K562 (cell line): ENCODE measurements at places on chromosomes 2 and 18.

DNA sequence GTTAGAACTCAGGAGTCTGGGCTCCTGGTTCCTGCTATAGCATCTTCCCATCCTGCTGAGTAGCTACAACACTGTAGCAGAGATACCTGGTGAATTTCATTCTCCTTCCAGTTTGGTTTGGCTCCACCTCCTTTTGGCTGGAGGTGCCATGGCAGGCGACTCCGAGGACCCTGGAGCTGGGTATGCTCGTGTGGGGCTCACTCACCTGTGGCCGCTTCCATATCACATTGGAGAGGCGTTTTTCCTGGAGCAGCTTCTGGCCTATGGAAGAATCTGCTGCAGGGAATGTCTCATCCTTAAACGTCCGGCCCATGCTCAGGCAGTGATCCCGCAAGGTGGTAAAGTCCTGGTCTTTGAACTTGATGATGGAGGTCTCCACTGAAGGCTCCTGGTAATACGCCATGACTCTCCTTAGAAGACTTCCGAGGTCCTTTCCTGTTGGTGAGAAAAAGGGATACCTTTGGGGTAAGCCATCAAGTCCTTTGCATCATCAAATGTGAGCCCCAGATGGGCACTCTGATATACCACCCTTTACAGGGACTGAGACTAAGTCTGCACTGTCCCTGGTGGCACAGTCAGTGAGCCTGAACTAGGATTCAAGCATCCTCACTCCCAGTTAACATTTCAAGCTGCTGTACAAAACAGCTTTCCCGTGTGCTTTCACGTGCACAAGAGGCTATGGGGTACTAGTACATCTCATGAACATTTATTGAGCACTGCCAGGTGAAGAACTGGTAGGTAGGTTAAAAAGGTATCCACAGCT, 20.1 kb downstream of the CAPN13 start:
- DNase-seq: no peak
- H3K4me3 ChIP-seq: no peak overlapping the region
- H3K27ac ChIP-seq: no peak overlapping the region
- no peaks in the 10 kb centered on the region for H3K36me3 ChIP-seq
- H3K27me3 ChIP-seq: no peaks in the 10 kb centered on the region

GRCh38 chr2:127606625-127607398, 39.1 kb upstream of the GPR17 start:
- H3K4me1 ChIP-seq: peaks cover 11% of the 10 kb centered on the region
- no peak overlapping the region for H3K4me3 ChIP-seq
- no peaks in the 10 kb centered on the region; the same call in 2 of the 3 replicates for H3K36me3 ChIP-seq
- peaks cover 50% of the 10 kb centered on the region; the same call in 2 of the 3 replicates for H3K27me3 ChIP-seq
- no peak overlapping the region for H3K27ac ChIP-seq

GRCh38 chr18:23283916-23284430, 148.7 kb downstream of the CABLES1 start:
- H3K27me3 ChIP-seq: no peaks in the 10 kb centered on the region
- H3K27ac ChIP-seq: no peak overlapping the region
- H3K4me1 ChIP-seq: peaks cover 5% of the 10 kb centered on the region
- no peak for DNase-seq

DNA sequence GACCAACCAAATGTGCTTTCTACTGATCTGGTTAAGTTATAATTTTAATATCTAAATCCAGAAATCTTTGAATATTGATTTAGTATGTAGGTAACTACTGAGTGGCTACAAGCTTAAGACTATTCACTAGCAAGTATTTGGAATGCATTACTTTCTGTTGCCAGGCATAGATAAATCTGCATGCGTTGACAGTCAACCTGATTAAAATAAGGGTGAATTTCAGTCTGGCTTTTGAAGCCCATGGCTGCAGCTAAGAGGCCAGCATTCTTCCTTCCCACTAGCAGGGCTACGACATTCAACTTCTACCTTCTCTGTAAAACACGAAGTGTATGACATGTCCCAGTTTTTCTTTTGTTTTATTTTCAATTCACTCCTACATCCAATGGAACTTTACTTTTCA, 340.6 kb downstream of the EPHA4 start:
- H3K36me3 ChIP-seq: no peaks in the 10 kb centered on the region
- no peak for DNase-seq
- no peak overlapping the region for H3K27ac ChIP-seq
- no peaks in the 10 kb centered on the region for H3K27me3 ChIP-seq
- H3K4me3 ChIP-seq: no peak overlapping the region

DNA sequence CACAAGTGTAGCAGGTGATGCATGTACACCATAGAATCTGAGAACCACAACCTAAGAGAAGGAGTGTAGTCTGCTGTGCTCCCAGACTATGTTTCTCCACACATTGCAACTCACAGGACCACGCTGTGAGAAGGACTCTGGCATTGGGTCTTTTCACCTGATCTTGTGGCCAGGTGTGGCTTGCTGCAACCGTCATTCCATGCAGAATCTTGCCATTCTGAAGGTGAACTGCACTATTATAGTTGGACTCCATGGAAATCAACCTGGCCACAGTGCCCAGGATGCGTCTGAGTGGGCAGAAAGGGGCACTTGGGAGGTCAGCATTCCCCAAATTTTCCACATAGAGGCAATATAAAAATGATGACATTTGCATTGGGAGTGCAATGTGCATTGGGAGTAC, 122.2 kb downstream of the CAPN13 start:
- peaks cover 11% of the 10 kb centered on the region; the same call in 2 of the 3 replicates for H3K27me3 ChIP-seq
- no peak overlapping the region for H3K4me3 ChIP-seq
- no peak for DNase-seq
- no peaks in the 10 kb centered on the region for H3K4me1 ChIP-seq
- H3K36me3 ChIP-seq: no peaks in the 10 kb centered on the region

DNA sequence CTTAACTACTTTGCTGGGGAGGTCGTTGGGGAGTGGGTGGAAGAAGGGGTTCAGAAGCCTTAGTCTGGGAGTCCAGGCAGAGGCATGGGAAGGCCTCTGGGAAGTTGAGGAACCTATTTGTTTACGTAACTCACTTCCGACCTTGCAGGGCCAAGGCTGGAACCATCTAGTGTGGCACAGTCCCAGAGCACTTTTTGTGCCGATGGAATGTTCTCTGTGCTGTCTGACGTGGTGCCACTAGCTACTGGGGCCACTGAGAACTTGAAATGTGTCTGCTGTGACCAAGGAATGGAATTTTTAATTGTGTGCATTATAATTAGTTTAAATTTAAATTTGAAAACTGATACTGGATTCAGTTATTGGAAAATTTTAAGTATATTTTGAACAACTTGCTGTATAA, 139.7 kb downstream of the FAM161A start:
- peaks cover 53% of the 10 kb centered on the region for H3K27me3 ChIP-seq
- no peak overlapping the region for H3K27ac ChIP-seq

- DNase-seq: no peak
- H3K4me1 ChIP-seq: no peaks in the 10 kb centered on the region
- H3K36me3 ChIP-seq: no peaks in the 10 kb centered on the region
- H3K4me3 ChIP-seq: no peak overlapping the region
- H3K27me3 ChIP-seq: peaks cover 20% of the 10 kb centered on the region
These were observed 4.3 kb upstream of the SNTG2 start for GRCh38 chr2:946073-946948.

DNA sequence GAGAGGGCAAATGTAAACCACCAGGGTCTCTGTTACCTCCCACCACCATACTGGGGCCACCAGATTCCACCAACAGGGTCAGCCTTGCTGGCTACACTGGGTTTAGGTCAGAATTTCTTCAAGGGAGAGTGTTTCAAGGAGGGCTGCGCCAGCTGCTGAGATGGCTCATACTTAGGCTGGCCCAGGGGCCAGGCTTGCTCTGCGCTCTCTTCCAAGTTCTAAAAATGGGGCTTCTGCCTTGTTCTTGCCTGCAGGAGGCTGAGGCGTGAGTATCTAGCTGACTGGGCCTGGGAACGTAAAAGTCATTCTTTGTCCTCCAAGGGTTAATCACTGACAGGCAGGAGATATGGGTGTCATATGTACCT, 28.1 kb downstream of the MRPL33 start:
- no peak for DNase-seq
- no peak overlapping the region for H3K27ac ChIP-seq
- no peaks in the 10 kb centered on the region for H3K36me3 ChIP-seq
- H3K27me3 ChIP-seq: peaks cover 21% of the 10 kb centered on the region
- H3K4me3 ChIP-seq: no peak overlapping the region

- no peak for DNase-seq
- no peak overlapping the region for H3K27ac ChIP-seq
- no peak overlapping the region for H3K4me3 ChIP-seq
- H3K27me3 ChIP-seq: no peaks in the 10 kb centered on the region
- peaks cover 37% of the 10 kb centered on the region; the same call in 2 of the 3 replicates for H3K36me3 ChIP-seq
These were observed 8.0 kb upstream of the CAPN10 start for GRCh38 chr2:240578488-240578887.

GRCh38 chr18:77983270-77983669, 733.6 kb downstream of the GALR1 start:
- H3K4me1 ChIP-seq: peaks cover 6% of the 10 kb centered on the region; the same call in 2 of the 3 replicates
- H3K27me3 ChIP-seq: no peaks in the 10 kb centered on the region
- DNase-seq: no peak
- H3K4me3 ChIP-seq: no peak overlapping the region

GRCh38 chr2:234989183-234989701, 37.4 kb downstream of the SH3BP4 start:
- no peaks in the 10 kb centered on the region for H3K36me3 ChIP-seq
- H3K27ac ChIP-seq: no peak overlapping the region
- no peak for DNase-seq
- no peak overlapping the region for H3K4me3 ChIP-seq
- no peaks in the 10 kb centered on the region for H3K4me1 ChIP-seq

GRCh38 chr2:33706410-33706809, 107.3 kb upstream of the FAM98A start:
- H3K36me3 ChIP-seq: no peaks in the 10 kb centered on the region
- H3K27me3 ChIP-seq: no peaks in the 10 kb centered on the region
- H3K4me1 ChIP-seq: no peaks in the 10 kb centered on the region
- H3K4me3 ChIP-seq: no peak overlapping the region
- no peak overlapping the region for H3K27ac ChIP-seq

DNA sequence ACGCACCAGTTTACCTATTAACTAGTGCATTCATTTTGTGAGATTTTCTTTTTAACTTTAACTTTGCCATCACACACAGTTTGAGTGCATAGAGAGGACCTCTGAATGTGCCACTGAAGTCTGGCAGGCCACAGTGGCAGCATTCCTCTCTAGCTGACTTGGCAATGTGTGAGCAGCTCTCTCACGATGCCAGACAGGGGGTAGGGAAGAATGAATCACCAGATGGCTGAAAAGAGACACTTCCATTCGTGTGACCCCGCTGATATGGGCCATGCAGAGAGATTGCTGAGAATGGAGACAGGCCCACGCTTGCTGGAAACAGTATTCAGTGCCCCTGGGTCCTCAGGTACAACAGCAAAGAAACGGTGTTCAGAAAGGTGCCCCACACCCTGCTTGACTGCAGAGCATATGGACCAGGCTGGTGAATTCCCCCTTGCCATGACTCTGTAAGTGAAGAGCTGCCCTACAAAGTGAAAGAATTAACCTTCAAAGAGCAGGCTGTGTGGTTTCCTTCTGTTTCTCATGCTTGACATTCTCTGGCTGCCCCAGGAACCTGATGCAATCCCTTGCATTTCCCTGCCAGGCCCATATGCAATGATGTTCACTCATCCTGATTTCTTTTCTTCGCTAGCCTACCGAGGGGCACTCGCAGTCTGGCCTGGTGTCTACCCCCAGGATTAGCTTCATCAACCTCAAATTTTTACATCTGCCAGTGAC, 236.1 kb downstream of the CDH20 start:
- H3K27ac ChIP-seq: no peak overlapping the region
- H3K27me3 ChIP-seq: no peaks in the 10 kb centered on the region
- H3K4me3 ChIP-seq: no peak overlapping the region

- no peak overlapping the region for H3K4me3 ChIP-seq
- no peaks in the 10 kb centered on the region for H3K4me1 ChIP-seq
- H3K27me3 ChIP-seq: no peaks in the 10 kb centered on the region
- no peaks in the 10 kb centered on the region for H3K36me3 ChIP-seq
- no peak overlapping the region; the same call in 1 of the 3 replicates for H3K27ac ChIP-seq
These were observed 56.2 kb upstream of the DYNC1I2 start for GRCh38 chr2:171630812-171631626.

- H3K4me3 ChIP-seq: no peak overlapping the region
- no peak overlapping the region for H3K27ac ChIP-seq
- H3K27me3 ChIP-seq: no peaks in the 10 kb centered on the region; the same call in 2 of the 3 replicates
- H3K4me1 ChIP-seq: no peaks in the 10 kb centered on the region
- no peaks in the 10 kb centered on the region for H3K36me3 ChIP-seq
- no peak for DNase-seq
These were observed 87.8 kb downstream of the UPP2 start for GRCh38 chr2:158189526-158189925.

DNA sequence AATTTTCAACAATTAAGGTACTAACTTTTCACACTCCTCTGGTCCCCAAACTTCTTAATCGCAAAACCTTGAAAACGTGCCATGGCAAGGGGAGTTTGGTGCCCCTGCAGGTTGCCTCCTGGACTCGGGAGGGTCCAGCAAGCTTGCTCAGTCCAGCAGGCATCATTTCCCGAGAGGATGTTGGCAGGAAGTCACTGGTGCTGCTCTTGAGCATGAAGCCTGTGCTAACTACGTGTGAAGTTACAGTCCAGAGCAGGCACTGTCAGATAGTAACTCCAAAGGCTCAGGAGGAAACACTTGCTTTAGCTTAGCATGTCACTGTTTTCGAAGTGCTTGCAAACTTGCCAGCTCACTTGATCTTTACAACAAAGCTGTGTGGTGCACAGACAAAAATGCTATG, 215.4 kb downstream of the MYCN start:
- H3K4me1 ChIP-seq: no peaks in the 10 kb centered on the region

- no peak overlapping the region for H3K27ac ChIP-seq
- no peak overlapping the region for H3K4me3 ChIP-seq
- H3K27me3 ChIP-seq: no peaks in the 10 kb centered on the region
- no peak for DNase-seq
These were observed 426.1 kb upstream of the UBE2E3 start for GRCh38 chr2:180554330-180554729.

GRCh38 chr18:45059695-45060094, 379.0 kb downstream of the SETBP1 start:
- no peaks in the 10 kb centered on the region for H3K27me3 ChIP-seq
- H3K36me3 ChIP-seq: no peaks in the 10 kb centered on the region
- peaks cover 10% of the 10 kb centered on the region for H3K4me1 ChIP-seq

- no peaks in the 10 kb centered on the region for H3K36me3 ChIP-seq
- H3K4me1 ChIP-seq: peaks cover 5% of the 10 kb centered on the region; the same call in 1 of the 3 replicates
- H3K27me3 ChIP-seq: peaks cover 24% of the 10 kb centered on the region
- no peak overlapping the region for H3K4me3 ChIP-seq
- no peak overlapping the region for H3K27ac ChIP-seq
- no peak for DNase-seq
These were observed 39.3 kb downstream of the RPL31 start for GRCh38 chr2:101041413-101041812.

DNA sequence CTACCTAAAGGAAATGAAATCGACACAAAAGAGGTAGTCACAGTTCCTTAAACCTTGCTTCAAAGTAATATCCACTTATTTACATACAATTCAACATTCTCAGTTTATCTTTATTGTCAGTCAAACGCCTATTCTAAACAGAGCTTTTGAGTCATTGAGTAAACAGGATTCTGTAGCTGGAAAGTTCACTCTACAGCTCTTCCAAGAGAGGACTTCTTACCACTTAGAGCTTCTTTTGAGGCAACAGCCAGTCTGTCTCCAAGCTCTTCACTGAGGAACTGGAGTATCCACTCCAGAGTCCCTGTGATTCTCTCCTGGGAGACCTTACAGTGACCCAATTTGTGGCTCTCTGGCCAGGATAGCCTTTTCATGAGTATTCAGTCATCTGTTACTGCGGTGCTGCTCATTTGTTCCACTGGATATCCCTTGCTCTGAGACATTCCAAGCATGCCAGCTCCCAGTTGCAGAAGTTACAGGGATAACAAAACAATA, 210.9 kb upstream of the OSR1 start:
- no peaks in the 10 kb centered on the region for H3K4me1 ChIP-seq
- no peak overlapping the region for H3K27ac ChIP-seq
- no peak overlapping the region for H3K4me3 ChIP-seq
- H3K27me3 ChIP-seq: no peaks in the 10 kb centered on the region
- H3K36me3 ChIP-seq: no peaks in the 10 kb centered on the region
